ENCODE measurements at places on chromosomes 1 and 21.

- no peak for DNase-seq
These were observed 10.7 kb upstream of the DNMT3L start for GRCh38 chr21:44272284-44272858.

- DNase-seq: no peak
These were observed 4.8 kb upstream of the COL6A1 start for GRCh38 chr21:45976701-45977311.

- DNase-seq: no peak
These were observed 121.6 kb upstream of the C1orf105 start for GRCh38 chr1:172298911-172299310.

DNA sequence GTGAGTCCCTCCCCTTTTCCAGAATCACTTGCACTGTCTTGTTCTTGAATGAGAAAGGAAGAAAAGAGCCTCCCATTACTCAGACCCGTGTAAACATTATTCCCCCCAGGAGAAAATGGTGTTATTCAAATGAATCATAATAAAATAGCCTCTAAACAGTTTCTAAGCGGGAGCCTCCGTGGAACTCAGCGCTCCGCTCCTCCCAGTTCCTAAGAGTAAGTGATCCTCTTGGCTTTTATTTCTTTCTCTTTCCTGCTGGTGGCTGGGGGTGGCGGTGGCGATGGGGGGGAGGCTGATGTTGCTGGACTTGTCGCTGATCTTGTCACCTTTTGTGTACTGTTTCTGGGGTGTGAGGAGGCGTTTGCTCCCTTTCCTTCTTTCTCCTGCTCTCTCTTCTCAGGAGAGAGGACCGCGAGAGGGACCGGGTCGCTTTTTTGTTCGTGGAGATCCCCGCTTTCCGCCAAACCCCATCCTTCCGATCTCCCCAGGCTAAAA is 781 bp downstream of the PROX1 start:
- no peak for DNase-seq

DNA sequence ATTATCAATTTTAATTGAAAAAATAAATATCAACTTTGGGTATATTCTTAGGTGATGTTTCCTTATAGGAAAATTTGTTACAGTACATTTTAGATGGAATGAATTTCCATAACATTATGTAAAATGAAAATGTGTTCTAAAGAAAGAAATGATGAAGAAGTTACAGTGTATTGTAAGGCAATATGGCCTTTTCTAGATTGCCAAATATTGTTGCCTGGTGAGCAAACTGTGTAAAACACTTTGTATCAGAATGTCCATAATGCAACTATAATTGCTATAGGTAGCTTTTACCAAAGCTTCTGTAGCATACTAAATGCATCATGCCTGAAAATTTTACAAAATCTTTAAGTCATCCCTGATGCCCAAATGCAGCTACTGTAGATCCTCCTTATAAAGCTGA is 285.0 kb downstream of the LRRC7 start:
- no peak for DNase-seq

- no peak for DNase-seq
These were observed 214.8 kb downstream of the ZNF648 start for GRCh38 chr1:181846681-181847080.

- DNase-seq: no peak
These were observed 49.8 kb downstream of the ARHGEF16 start for GRCh38 chr1:3504151-3504821.

- no peak for DNase-seq
These were observed 44.8 kb downstream of the SRSF11 start for GRCh38 chr1:70265946-70266345.

- no peak for DNase-seq
These were observed 126.7 kb upstream of the CACHD1 start for GRCh38 chr1:64343105-64343822.

DNA sequence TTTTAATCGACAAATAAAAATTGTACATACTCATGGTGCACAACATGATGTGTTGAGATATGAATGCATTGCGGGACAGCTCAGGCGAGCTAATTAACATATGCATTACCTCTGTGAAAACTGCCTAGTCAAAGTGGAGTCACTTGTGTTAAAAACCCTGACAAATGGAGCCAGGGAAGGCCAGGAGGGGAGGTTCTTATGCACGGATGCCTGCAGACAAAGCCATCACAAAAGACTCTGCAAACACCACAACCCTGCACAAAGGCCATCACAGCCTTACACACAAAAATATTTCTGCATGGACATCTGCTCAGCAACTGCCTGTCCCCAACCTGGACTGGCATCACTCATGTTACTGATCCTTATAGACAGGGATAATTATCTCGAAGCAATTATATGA is 204.4 kb upstream of the AJAP1 start:
- DNase-seq: no peak

DNA sequence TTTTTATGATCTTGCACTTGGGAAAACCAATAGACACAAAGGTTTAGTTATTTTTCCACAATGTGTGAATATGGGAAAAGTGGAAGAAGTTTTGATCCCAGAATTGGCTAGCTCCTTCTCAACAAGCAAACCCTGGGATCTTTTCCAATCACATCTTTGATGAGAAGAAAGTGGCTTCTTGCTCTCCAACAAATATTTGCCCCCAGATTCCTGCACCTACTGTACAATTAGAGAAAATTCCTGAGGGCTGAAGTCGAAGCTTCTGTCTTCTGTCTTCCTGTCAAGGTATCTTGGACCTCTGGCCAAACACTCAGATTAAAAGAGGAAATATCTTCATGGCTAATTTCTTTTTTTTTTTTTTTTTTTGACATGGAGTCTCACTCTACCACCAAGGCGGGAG is 113.1 kb upstream of the SLC45A1 start:
- no peak for DNase-seq

DNA sequence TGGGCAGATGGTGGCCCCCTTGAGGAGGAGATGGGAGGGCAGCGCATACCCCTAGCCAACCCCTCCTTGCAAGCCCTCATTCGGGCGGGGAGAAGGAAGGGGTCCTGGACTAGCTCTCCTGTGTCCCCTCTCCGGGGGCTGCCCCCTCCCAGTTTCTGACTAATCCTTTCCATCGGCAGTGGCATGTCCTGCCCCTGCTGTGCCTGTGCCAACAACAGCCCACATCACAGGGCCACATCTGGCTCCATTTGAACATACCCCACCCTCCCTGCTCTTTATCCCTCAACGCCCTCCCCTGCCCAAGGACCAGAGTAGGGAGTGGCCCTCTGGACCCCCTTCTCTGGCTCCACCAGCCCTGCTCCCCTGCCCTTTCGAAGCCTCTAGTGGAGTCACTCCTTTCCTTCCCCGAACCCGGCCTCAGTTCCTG is 11.0 kb upstream of the LMNA start:
- no peak for DNase-seq

GRCh38 chr1:89863165-89863830 is 42.5 kb downstream of the LRRC8D start:
- no peak for DNase-seq

GRCh38 chr1:11979028-11979850 is 1.0 kb upstream of the MFN2 start:
- DNase-seq: no peak

- no peak for DNase-seq
These were observed 7.1 kb upstream of the NES start for GRCh38 chr1:156684227-156684782.

DNA sequence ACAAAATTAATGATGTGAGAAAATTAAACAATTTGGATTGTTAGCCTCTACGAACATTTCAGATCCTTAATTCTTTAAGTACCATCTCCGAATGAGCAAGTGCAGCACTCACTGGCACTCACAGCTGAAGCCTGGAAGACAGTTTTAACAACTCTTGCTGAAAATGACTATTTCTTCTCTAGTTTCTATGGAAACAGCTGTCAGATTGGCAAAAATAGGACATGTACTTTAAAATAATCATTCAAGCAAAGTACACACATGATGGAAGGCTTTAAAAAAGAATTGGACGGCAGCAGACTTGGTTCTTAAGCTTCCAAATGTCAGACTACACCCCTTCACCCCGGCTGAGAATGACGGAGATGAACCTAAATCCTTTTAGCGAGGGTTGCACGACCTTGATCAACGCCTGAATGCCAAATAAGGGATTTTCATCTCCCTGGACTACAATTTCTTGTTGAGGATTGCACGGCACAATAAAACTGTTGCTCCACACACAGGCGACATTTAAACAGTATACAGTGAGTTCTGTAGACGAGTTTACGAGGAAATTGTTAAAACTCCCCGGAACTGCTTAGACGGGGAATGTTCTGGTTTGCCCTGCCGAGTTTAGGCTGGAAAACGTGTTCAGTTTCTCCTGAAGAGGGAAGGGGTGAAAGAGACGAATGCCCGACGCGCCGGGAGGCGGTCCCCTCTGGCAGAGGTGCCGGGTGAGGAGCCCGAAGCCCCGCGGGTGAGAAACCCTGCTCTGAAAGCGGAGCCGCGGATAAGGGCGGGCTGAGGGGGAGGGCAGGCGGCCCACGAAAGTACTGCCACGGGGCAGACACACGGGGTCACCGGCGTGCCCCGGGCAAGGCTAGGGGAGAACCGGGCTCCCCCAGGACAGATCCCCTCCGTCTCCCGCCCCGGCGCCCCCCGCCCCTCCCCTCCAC is 671 bp downstream of the OMA1 start:
- DNase-seq: peak; percentile 45

- no peak for DNase-seq
These were observed 3.8 kb downstream of the LMX1A start for GRCh38 chr1:165352442-165353293.

DNA sequence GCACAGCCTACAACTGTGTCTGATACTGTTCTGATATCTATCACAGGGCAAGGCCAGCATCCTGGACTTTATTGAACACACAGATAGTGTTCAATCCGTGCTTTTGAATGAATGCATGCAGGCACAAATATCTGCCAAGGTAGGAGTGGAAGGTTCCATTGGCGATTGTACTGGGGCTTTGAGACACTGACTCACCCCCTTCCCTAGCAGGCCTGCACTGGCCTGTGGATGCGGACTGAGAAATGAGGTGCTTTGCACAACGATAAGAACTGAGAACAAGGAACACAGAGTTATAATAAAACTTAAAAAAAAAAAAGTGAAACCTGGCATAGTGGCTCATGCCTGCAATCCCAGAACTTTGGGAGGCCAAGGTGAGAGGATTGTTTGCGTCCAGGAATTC is 62.4 kb upstream of the NGF start:
- DNase-seq: no peak

- DNase-seq: no peak
These were observed 36.2 kb downstream of the UMODL1 start for GRCh38 chr21:42107177-42107880.

DNA sequence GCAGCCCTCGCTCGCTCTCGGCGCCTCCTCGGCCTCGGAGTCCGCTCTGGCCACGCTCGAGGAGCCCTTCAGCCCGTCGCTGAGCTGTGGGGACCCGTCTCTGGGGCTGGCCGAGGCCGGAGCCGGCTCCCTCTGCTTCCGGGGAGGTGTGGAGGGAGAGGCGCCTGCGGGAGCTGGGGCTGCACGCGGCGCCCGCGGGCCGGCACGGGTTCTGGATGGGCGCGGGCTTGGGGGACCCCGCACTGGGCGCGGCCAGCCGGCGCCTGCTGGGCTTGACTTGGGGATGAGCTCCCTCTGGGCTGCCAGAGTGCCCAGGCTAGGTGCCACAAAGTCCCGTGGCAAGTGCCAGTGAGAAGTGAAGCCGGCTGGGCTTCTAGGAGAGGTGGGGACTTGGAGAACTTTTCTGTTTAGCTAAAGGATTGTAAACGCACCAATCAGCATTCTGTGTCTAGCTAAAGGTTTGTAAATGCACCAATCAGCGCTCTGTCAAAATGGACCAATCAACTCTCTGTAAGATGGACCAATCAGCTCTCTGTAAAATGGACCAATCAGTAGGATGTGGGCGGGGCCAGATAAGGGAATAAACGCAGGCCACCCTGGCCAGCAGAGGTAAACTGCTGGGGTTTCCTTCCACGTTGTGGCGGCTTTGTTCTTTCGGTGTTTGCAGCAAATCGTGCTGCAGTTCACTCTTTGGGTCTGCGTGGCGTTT is 20.2 kb downstream of the EXOC8 start:
- DNase-seq: no peak

- DNase-seq: no peak
These were observed 6.0 kb upstream of the LIN28A start for GRCh38 chr1:26404641-26405040.

DNA sequence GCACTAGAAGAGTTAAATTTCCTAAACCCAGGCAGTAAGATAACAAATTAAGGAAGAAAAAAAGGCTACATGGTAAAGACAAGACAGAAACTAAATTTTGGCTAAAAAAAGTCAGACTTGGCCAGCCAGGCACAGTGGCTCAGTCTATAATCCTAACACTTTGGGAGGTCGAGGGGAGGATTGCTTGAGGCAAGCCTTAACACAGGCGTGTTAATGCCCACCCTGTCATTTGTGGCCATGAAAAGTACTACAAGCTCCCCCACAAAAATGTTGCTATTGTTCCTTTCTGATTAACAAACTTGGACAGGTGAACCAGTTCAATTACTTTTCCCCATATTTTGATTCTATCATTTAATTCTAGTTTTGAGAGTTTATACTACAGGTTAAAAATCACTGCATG is 32.3 kb downstream of the UBR4 start:
- no peak for DNase-seq

DNA sequence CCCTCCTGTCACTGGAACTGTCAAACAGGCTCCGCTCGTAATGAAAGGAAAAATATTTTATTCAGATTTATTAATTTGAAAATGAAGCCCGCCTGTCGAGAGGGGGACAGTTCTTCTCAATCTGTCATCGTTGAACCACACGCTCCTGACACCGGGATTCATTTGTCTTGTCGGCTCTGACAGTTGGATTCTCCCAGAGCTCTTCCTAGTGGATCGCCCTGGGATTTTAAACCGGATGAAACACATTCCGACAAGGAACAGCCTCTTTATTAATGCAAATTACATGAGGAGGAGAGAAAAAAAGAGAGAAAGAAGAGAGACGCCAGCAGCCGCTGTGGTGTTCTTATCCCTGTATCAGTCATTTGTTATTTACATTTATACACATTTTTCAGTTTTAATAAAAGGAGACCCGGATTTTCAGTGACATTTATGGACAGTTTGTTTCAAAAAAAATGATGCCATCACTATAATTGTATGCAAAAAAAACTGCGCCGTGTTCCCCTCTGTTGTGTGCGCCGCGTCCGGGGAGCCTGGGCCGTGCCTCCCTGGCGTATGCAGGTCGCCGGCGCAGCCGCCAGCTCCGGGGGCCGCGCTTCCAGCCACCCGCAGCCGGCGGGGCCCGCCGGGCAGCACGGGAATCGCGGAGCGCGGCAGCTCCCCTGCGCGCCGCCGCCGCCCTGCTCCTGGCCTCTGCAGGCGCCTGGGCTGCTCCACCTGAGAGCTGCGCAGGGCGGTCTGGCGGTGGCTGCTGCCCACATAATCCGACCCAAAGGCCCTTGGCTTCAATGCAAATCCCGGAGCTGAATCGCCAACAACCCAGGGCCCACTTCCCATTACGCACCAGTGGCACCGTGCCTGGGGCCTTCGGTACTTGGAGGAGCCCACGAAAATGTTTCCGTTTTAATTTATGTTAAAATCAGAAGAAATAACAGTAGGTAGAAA is 237.9 kb upstream of the PBX1 start:
- DNase-seq: no peak

DNA sequence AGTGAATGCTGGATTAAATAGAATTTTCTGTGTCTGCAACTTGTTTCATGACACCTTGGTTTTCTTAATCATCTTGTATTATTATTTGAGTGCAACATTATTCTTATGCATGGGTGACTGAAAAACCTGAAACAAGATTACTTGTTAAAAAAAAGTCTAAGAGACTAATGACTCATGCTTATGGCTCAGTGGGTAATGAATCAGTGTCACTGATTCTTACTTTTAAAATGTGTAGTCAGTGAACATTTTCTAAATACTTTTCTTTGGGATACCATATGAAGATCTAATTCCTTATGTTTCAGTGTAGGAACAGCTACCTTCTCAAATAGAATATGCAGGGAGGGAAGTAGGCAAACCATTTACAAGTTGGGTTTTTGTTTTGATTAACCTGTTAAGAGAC is 65.5 kb downstream of the PRKAA2 start:
- no peak for DNase-seq
